ENCODE measurements at places on chromosomes 5 and 9.

DNA sequence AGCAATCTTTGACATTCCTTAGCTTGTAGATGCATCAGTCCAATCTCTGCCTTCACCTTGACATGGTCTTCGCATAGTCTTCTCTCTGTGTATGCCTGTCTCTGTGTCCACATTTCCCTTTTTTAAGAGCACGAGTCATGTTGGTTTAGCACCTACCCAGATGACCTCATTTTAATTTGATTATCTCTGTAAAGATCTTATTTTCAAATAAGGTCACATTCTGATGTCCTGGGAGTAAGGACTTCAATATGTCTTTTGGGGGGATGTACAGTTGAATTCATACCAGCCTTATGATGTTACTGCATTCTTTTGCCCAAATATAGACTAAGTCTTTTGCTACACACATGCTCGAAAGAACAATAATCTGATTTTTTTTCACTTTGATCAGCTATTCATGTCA, 6.9 kb downstream of the KCTD16 start:
- peak; percentile 39 for DNase-seq

- DNase-seq = no peak
These were observed 324.3 kb upstream of the RORB start for GRCh38 chr9:74172874-74173273.

- DNase-seq = peak; percentile 52
These were observed 23.4 kb upstream of the CORO2A start for GRCh38 chr9:98215821-98216220.

DNA sequence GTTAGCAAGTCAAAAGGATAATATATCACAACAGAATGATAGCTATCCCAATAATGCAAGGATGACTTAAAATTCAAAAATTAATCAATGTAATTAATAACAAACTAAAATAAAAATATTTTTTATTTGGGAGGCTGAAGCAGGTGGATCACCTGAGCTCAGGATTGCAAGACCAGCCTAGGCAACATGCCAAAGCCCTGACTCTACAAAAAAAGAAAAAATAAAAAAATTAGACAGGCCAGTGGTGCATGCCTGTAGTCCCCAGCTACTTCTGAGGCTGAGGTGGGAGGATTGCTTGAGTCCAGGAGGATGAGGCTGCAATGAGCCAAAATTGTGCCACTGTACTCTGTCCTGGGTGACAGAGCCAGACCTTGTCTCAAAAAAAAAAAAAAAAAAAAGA, 399.3 kb downstream of the ADGRV1 start:
- no peak for DNase-seq

- DNase-seq = no peak
These were observed 1.4 kb downstream of the IRF1 start for GRCh38 chr5:132489051-132489770.

GRCh38 chr5:167769846-167770413, 521.5 kb upstream of the WWC1 start:
- DNase-seq = no peak

- no peak for DNase-seq
These were observed 4.8 kb downstream of the N4BP3 start for GRCh38 chr5:178117923-178118701.

DNA sequence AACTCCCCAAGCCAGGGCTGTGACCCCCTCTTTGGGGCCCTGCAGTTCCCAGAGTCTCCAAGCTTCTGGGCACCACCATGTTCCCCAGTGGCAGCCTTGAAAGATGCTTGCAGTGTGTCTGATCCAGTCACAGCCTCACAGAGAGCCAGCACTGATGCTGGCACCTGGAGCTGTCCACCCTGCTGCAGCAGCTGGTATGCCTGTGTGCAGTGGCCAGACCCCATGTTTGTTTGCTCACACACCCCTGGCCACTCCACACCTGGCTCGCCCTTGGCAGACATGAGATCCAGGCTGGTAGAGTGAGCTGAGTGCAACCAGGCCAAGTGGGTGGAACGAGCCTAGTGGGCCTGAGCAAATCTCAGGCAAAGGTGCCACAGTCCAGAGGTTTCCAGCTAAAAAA, 106.0 kb downstream of the C9orf50 start:
- DNase-seq = no peak

GRCh38 chr5:8633696-8634095, 764.7 kb downstream of the MTRR start:
- peak; percentile 57 for DNase-seq

GRCh38 chr5:147675168-147675567, 107.4 kb downstream of the JAKMIP2 start:
- DNase-seq = no peak

DNA sequence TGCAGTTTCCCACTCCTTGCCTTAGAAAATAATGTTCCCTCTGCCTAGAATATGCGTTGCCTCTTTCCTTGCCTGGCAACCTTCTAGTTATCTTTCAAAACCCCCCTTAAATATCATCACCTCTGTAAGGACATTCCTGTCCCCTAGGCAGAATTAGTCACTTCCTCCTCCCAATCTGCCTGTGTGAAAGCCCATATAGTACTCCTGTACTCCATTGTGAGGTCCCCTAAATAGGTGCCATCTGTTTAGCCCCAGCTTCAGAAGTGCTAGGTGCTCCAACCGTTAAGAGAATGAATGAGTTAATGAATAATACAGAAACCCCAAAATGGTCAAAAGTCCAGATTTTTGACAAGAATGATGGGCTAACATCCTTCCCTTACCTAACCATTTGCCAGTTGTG, 181.4 kb downstream of the GDNF start:
- no peak for DNase-seq

DNA sequence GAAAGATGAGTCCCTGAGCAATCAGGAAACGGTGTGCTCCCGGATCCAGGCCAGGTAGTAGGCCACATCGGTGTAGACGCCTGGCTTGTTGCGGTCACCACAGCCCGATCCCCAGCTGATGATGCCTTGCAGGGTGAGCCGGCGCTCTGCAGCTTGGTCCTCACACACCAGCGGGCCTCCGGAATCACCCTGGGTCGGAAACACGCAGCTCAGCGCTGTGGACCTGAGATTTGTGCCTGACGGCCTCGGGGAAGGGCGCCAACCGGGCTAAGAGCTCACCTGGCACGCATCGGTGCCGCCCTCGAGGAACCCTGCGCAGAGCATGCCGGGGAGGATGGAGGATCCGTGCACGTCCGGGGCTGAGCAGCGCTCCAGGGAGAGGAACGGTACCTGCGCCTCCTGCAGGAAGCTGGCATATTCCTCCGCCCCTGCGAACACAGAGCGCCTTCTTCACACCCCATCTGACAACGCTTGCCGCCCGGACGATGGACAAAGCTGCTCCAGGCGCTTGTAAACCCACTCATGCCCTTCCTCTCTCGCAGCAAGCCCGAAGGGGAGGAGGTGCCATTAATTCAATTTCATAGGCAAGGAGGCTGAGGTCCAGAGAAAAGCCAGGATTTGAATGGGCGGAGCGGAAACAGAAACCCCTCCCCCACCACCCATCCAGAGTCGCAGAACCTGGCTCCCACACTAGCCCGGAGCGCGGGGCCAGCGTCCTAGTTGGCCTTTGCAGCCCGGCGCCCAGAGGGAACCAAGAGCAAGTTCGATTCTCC, 2.0 kb upstream of the PFN3 start:
- peak; percentile 73 for DNase-seq
